ENCODE measurements at places on chromosomes 11 and 22.

DNA sequence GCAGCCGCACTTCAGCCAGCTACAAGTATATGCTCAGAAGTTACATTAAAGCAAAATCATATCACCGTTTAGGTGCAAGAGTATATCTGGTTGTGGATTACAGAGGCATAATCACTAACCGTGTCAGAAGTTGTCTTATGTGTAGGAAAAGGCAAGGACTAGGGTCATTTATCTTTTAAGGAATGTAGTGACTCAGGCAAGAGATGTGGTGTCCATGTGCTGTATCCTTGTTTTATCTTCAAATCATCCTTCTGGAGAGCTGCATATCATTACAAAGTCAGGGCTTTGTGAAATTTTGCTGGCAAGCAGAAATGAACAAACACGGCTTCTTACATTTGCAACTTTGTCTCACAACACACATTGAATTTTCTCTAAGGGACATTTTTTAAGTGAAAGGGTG is 12.7 kb upstream of the CHORDC1 start:
- DNase-seq, result no peak

DNA sequence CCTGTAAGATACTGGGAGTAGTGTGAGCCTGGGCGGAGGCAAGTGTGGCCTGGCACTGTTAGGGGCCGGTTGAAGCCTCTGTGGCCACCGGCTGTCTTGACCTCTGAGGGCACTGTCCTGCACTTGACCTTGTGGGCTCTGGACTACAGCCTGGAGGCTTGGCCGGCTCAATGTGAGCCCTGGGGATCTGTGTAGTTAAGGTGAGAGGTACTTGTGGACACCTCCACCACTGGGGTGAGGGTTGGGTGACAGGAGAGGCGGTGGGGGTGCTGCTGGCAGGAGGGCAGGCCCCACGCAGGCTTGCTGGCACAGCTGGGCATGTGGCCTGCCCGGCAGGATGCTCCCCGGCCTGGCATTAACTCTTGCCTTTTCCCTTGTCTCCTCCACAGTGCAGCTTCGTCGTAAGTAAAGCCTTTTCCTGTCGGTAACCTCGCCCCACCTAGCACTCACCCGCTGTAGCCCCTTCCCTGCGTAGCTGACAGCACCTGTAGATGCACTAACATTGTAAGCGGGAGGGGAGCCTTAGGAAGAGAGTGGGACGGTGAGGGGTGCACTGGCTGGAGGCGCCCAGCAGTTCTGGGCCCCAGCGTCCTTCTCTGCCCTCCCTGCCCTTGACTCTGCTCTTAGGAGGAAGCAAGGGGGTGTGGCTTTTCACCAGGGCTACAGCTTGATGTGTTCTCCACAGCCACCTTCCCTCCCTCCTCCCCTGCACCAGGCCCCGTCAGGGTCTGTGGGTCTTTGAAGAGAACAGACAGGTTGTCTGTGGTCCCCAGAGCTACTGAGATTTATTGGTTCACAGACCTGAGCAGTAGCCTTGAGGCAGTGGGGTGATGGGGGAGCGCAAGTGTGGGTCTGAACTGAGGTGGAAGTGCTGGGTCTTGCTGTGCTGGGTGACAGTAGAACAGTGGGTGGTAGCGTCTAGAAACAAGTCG is 17.6 kb downstream of the INCENP start:
- DNase-seq, result no peak

DNA sequence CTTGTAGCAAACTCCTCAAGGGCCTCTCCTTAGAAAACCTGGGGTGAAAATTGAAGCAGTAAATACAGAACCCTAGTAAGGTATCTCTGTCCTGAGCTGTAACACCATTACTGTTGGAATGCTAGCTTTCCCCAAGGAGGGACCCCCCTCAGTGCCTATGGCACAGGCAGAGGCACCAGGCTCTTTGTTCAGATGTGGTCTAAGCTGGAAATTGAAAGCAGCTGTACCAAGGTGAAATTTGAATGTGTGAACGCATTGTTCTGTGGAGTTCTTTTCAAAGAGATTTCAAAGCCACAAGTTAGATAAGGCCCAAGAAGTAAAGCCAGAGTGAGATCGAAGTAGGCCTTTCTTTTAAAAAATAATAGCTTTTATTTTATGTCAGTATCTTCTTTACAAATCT is 71.9 kb upstream of the HORMAD2 start:
- no peak for DNase-seq

- no peak for DNase-seq
Observed at GRCh38 chr22:49824185-49824925, 3.3 kb downstream of the BRD1 start.

GRCh38 chr11:6563121-6563619 is 40.2 kb downstream of the RRP8 start:
- no peak for DNase-seq

- no peak for DNase-seq
Observed at GRCh38 chr11:116224154-116224888, 548.5 kb downstream of the BUD13 start.

GRCh38 chr11:108754901-108755625 is 90.2 kb downstream of the DDX10 start:
- DNase-seq, result no peak

Measured in activated T-cell treated with anti-CD3 and anti-CD28 coated beads, Interleukin-2, amount 50 U/mL, for 1 hour (primary cell).